CMK (cell line): ENCODE measurements at places on chromosomes 7 and 10.

DNA sequence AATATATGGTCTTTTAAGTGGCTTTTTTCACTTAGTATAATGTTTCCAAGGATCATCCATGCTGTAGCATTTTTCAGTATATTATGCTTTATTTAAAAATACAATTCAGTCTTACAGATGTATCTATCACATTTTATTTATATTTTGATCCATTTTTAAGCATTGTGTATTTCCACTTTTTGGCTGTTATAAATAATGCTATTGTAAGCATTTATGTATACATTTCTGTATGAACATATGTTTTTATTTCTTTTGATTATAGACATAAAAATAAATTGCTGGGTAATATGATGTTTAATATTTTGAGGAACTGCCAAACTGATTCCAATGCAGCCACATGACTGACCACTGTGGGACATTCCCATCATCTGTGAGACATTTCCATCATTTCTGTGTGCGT, 1662.0 kb downstream of the REEP3 start:
- DNase-seq, result no peak

DNA sequence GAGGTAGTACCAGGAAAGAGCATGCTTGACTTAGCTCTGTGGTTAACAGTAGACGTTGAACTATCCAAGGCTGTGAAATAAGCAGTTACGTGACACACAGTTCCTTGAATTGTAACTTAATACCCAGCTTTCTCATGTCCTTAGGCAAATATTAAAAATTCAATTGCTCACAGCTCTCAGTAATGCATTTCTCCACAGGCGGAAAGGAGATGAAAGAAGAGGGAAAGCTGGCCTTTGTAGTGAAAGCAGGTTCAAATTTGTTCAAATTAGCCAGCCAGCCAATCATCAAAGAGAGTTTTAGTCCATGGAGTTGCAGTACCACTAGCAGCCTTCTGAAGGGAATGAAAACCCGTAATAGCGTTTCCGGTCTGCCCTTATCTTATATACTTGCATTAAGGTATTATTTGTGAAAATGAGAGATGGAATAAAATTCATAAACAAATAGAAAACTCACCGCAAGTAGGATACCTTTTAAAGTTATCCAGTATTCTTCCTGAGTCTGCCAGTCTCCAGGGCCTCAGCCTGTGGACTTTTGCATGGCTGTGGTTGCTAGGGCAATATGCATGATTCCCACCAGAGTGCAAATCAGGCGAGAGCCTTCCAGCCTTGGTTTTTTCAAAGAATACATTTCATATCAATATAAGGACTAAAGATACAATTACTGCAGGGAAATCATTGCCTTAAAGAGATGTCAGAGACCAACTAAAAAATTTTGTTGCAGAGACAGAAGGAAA, 795.5 kb downstream of the TNS3 start:
- no peak for DNase-seq

GRCh38 chr7:31310321-31310935, 30.1 kb downstream of the NEUROD6 start:
- no peak for DNase-seq

DNA sequence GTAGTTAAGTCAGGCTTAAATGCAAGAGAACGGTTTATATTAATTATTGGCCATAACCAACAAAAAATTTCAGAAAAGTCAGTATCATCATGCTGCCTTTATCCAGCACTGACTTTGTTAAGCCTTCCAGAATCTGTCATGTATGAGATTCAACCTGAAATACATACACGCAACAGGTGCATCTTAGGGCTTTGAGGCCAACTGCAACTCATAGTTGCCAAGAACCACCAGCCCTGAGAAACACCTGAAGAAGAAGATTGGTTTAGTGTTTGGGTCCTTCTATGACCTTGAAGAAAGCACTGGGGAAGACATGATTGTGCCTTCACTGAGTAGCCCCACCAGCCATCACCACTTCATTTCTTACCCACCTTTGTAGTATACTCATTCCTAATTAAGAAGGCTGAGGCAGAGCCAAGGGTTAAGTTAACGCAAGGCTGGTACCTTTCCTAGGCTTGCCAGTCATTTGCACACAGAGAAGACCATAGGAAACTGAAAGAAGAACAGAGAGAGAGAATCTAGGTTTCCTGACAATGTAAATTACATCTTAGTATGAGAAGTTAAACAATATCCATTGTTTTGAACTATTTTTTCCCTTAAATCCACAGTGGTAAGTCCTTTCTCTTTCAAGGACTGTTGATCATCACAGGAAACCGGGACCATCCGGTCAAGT, 200.1 kb upstream of the PRKCQ start:
- DNase-seq, result no peak

DNA sequence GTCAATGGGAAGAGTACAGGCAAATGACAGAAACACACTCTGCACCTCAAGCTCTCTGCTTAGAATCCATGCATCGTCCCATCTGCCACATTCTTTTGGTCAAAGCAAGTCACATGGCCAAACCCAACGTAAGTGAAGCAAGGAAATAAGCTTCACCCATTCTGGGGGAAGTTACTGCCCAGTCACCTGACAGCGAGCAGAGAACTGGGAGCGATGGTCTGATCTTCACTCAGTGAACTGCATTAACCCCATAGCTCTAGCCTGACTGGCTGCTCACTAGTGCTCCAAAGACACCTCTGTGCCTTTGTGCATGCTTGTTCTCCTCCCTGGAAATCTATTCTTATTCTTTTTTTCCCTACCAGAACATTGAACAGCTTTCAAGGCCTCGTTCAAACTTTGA, 89.9 kb downstream of the APBB1IP start:
- no peak for DNase-seq

DNA sequence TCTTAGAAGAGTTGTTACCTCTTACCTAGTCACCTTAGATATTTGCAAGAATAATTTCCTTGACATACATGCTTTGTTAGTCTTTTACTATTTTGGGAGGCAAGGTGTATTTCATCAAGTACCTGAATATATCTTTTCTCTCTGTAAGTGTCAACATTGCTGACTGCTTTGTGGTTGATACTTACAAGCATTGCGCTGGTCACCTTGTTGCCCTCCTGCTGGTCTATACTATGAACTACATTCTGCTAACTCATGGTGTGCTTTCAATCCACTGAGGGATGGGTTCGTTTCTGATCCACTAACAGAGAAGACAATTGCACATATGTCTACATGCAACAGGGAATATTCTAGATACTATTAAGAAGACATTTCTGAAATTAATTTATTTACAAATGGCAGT, 837.8 kb upstream of the COBL start:
- no peak for DNase-seq

- DNase-seq, result no peak
These were observed 67.1 kb upstream of the CC2D2B start for GRCh38 chr10:95840681-95841080.

GRCh38 chr7:7564323-7564780, 2.3 kb upstream of the MIOS start:
- DNase-seq, result no peak

DNA sequence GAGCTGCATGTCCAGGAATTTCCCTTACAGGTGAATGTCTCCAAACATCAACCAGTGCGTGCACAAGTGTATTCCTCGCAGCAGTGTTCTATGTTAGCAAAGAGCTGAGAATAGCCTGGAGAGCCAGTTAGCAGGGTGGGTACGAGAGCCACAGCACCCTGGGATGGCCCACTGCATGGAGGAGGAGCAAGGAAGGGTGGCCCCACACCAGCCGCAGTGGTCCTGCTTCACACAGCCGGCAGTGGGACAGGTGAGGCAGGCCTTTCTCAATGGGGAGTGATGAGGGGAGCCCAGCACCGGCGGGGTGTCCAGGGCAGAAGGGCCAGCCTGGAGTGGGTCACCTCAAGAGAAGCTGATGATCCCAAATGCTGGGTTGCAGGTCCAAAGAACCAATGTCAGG, 240.7 kb downstream of the TCERG1L start:
- no peak for DNase-seq

GRCh38 chr10:73781548-73781878, 335 bp upstream of the CHCHD1 start:
- DNase-seq, result no peak

DNA sequence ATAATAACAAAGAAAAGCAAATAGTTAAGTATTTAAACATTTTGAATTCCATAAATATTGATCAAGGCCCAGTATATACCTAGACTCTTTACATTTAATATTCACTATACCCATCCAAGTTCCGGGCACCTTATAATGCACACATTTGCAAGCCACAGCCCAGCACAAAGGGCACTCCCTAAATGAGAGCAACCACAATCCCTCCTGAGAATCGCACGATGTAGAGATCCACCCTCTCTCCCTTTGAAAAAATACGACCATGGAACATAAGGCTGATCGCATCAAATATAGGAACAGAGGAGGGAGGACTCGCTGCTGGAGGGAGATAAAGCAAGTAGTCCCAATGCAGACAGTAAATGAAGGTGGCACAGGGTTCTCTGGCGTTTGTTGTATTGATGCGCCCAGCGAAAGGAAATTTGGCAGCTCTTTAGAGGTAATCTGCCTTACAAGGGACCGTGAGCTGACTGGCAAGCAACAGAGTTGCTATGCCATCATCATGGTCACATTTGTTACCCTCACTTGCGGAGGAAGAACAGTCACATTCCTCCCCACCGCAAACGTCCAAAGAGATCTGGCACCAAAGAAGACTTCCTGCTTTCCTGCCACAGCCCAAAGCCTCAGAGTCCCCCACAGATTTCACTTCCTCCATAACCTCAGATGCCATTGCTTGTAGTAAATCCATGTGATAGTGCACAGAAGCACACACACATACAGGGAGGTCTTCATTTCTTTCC, 16.1 kb upstream of the TAS2R40 start:
- peak; percentile 33 for DNase-seq

- DNase-seq, result no peak
These were observed 4.0 kb downstream of the TNRC18 start for GRCh38 chr7:5419539-5420066.

- peak; percentile 64 for DNase-seq
These were observed 133.0 kb upstream of the ZNF32 start for GRCh38 chr10:43781480-43782361.

- DNase-seq, result no peak
These were observed 277.8 kb upstream of the NEBL start for GRCh38 chr10:21174715-21175495.

GRCh38 chr10:3229815-3230214, 57.2 kb upstream of the PITRM1 start:
- no peak for DNase-seq

GRCh38 chr10:70255329-70256299, 22.4 kb upstream of the PPA1 start:
- DNase-seq, result no peak

DNA sequence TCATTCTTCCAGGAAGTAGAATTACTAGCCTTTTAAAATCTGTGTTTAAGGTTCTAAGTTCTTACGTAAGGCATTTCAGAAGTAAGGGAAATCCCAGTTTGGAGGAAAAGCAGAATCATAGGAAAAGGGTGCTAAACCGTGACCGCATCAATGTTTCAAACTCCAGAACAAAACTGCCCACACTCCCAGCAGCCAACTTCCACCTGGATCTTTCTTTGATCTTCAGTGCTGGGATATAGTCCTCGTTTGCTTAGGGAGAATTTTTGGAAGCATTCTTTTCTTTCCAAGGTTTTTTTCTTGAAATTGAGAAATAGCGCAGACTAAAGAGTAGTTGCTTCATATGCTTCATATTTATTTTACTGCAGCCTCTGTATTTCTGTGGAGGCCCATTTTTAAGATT, 8.9 kb downstream of the PROSER2 start:
- no peak for DNase-seq

GRCh38 chr10:28796606-28797512, 119.5 kb downstream of the BAMBI start:
- DNase-seq, result no peak

DNA sequence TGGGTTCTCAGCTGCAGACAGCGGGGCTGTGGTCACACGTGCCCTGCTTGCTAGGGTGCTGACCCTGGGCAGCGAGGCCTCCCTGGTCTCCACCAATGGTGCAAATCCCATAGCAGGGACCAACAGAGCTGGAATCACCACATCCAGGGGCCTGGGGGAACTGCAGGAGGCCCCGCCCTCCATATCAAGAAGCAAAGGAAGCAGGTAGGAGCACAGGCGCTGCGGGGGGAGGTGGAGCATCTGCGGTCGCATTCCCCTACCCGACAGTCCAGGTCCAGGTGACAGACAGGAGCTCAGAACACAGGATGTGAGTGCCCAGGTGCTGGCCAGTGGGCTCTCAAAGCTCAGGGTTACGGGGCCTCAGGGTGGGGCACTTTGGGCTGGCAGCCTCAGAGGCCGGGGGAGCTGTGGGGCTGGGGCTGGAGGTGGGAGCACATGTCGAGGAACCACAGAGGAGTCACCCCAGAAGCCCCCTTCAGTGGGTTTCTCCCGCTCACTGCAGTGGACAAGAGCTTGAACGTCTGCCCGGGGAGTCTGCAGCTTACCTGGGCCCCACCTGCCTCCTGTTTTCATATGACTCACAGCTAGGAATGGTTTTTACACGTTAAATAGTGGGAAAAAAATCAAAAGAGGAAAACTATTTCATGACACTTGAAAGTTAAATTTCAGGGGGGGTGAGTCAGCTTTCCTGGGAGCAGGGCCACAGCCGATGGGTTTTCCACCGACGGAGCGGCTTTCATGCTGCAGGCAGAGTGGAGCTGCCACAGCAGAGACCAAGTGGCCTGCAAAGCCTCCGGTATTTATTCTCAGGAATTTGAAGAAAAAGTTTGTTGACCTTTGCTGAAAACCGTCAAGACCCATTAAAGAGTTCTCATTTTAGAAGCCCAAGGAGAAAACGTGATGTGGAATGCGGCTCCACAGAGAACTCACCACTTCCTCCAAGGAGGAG, 148.7 kb upstream of the PPP2R2D start:
- DNase-seq, result no peak

- DNase-seq, result no peak
These were observed 21.0 kb downstream of the ZCWPW1 start for GRCh38 chr7:100407285-100408180.

GRCh38 chr10:19922236-19922963, 106.2 kb downstream of the PLXDC2 start:
- DNase-seq, result no peak

DNA sequence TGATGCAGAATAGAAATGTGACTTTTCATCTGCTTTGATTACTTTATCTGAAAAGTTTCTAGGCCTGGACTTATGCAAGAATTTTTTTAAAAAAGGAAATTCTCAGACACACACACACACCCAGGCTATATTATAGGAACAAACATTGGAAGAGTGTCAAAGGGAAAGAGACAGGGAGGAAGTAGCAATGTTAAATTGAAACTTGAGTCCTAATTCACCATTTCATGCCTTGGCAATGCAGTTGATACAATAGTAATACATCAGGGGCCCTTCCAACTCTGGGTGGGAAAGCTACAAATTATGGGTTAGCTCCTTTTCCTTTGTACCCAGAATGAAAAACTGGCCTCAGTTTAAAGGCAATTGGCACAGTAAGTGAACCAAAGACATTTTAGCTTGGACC, 258.0 kb upstream of the LYZL1 start:
- no peak for DNase-seq

DNA sequence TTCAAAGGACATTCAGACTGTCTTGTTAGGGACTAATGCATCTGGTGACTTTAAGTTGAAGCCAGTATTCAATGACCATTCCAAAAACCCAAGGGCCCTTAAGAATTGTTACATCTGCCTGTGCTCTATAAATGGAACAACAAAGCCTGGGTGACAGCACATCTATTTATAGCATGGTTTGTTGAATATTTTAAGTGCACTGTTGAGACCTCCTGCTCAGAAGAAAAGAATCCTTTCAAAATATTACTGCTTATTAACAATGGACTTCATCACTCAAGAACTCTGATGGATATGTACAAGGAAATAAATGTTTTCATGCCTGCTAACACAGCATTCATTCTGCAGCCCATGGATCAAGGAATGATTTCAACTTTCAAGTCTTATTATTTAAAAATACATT, 33.1 kb upstream of the CYP26C1 start:
- no peak for DNase-seq

GRCh38 chr10:112957640-112958092, 7.6 kb downstream of the TCF7L2 start:
- DNase-seq, result no peak
